ENCODE measurements at places on chromosomes 12 and 14.

- H3K36me3 ChIP-seq: peaks cover 64% of the 10 kb centered on the region
- DNase-seq: no peak
- no peak overlapping the region for H3K4me3 ChIP-seq
- H3K27ac ChIP-seq: no peak overlapping the region
Measured at GRCh38 chr14:34568803-34569202, 29.3 kb upstream of the EAPP start.

DNA sequence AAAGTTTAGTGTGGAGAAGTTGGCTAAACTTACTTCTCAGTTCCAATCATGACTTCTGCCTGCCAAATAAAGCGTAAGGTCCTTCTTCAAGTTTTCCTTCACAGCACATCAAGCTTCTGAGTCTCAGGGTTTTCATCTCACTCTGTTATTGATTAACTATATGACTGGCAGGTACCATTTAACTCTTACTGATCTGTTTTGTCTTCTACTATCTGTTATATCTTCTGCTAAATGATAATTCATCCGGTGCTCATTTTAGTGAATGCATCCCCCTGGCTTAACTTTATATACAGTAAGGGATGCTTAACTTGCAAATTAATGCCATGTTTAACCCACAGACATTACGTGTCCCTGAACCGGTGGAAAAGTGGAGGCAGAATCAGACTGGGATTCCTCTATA is 20.7 kb downstream of the LGR5 start:
- H3K4me1 ChIP-seq: no peaks in the 10 kb centered on the region
- H3K4me3 ChIP-seq: no peak overlapping the region
- no peaks in the 10 kb centered on the region for H3K27me3 ChIP-seq
- H3K36me3 ChIP-seq: no peaks in the 10 kb centered on the region
- H3K27ac ChIP-seq: no peak overlapping the region

DNA sequence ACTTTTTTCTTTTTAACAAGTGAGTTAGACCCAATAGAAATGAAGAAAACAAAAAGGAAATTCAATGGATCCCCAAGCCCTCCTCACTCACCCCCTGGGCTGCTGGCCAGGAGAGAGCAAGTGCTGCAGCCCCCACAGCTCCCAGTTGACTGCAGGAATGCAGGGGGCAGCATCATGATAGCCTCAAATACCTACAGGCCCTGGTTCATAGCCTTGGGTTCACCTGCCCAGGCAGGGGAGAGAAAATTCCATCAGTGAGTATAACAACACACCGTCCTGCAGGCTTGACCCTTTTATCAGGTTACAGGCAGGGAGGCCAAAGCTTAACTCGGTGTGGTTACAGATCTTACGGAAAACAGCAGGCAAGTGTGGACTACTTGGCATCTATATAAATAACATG is 76.3 kb downstream of the PHLDA1 start:
- no peaks in the 10 kb centered on the region for H3K27me3 ChIP-seq
- H3K4me3 ChIP-seq: no peak overlapping the region
- H3K36me3 ChIP-seq: no peaks in the 10 kb centered on the region
- no peaks in the 10 kb centered on the region for H3K4me1 ChIP-seq
- DNase-seq: no peak
- no peak overlapping the region for H3K27ac ChIP-seq

GRCh38 chr12:3996322-3996721 is 123.1 kb upstream of the PARP11 start:
- H3K36me3 ChIP-seq: no peaks in the 10 kb centered on the region
- peaks cover 52% of the 10 kb centered on the region for H3K4me1 ChIP-seq
- DNase-seq: peak; percentile 45
- no peak overlapping the region for H3K4me3 ChIP-seq
- H3K27me3 ChIP-seq: no peaks in the 10 kb centered on the region

GRCh38 chr12:122949405-122949804 is 16.9 kb downstream of the ABCB9 start:
- no peaks in the 10 kb centered on the region for H3K36me3 ChIP-seq
- H3K4me1 ChIP-seq: peaks cover 20% of the 10 kb centered on the region
- no peak for DNase-seq

DNA sequence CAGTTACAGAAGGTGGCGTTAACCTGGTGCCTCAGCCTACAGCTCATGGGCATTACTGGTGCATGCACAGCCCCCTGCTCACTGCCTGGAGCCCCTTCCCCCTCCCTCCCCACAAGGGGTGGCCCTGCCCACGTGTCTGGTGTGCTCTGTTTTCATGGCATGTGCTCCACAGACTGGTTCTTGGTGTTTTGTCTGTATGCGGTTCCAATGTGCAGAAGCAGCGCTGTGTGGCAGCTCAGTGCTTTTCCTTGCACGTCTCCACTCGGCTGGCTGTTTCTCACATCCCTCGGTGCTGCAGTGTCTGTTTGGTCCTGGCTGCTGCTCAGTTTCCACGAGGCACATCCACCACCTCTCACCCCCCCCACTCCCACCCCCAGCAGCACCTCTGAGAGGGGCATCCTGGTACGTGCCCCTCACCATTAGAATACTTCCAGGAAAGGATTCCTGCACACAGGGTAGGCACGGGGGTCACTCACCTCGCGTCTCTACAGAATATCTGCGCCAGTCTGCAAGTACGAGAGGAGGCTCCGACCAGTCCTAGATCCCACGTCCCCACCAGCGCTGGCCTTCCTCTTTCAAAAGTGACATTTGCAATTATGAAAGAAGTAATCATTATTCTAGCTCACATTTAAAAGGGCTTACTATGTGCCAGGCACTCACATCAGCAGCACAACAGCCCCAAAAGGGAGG is 27.1 kb downstream of the DIO3 start:
- H3K4me1 ChIP-seq: no peaks in the 10 kb centered on the region
- no peak overlapping the region for H3K4me3 ChIP-seq
- H3K27ac ChIP-seq: no peak overlapping the region
- H3K36me3 ChIP-seq: no peaks in the 10 kb centered on the region

DNA sequence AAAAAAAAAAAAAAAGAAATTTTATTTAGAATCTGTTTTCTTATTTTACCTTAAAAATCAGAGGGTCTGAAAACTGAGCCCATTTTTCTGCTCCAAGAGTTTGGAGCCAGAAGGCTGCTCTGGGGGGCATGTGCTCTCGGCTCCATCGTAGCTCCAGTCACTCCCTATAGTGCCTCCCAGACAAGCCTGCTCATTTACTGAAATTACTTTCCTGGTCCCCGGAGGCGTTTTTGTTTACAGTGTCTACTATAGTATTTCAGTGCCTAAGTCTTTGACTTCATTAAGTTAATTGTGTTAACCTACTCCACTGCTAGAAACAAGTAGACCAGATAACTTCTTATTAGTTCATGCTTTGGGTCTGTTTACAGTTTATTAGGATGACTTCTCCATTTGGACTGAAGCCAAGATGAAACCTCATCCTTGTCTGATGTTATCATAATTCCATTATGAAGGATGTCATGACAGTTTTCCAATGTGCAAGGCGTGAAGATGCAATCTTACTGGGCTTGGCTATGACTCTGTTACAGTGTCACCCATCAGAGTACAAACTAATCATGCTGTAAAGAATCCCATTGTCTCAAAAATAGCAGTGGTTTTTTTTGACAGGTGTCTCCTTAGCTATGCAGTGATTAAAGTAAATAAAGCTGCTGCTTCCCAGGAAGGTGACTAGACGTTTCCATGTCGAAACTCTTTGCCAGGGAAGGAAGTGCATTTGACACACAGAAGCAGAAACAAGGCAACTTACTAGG is 182.3 kb downstream of the TMEM132C start:
- H3K27ac ChIP-seq: peak overlapping the region; percentile 79
- no peaks in the 10 kb centered on the region for H3K36me3 ChIP-seq
- H3K27me3 ChIP-seq: no peaks in the 10 kb centered on the region
- no peak overlapping the region for H3K4me3 ChIP-seq

GRCh38 chr12:54128416-54128815 is 60.4 kb downstream of the SMUG1 start:
- H3K36me3 ChIP-seq: no peaks in the 10 kb centered on the region
- no peaks in the 10 kb centered on the region for H3K27me3 ChIP-seq
- no peak overlapping the region for H3K4me3 ChIP-seq
- no peaks in the 10 kb centered on the region for H3K4me1 ChIP-seq
- no peak for DNase-seq
- no peak overlapping the region for H3K27ac ChIP-seq
